ENCODE measurements at places on chromosomes 1 and 21.

DNA sequence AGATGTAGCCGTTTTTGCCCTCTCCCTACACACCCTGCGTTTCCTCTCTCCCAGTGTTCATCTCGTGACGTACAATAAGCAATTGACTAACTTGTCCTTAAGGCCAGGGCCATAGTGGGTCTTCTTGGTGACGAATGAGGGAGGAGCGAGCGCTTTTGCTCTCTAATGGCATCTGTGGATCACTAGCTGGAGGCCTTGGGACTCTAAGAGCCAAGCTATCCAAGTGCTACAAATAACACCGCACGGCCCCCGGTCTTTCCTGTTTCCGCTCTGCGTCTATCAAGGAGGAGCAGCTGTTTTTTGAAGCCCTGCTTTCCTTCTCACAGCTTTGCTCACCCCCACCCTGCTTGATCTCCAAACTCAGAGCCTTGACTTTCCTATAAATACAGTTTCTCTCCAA, 25.2 kb downstream of the EVA1C start:
- no peak for DNase-seq

DNA sequence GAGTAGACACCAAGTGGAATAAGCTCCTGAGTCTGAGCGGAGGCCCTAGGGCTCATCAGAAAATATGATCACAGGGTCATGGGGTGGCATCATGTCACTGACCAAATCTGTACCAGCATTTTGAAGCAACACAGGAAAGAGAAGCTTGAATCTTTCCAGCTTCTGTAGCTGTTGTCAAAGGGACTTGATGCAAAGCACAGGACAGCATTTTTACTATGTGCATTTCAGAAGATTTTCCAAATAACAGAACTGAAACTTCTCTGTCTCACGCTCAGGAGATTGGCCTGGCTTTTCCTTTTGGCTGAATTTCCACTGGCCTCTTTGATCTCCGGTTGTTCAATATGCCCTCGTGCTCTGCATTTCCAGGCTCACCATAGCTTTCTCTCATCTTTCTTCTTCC, 127.2 kb upstream of the ATP1B1 start:
- DNase-seq = no peak

- peak; percentile 42 for DNase-seq
Observed at GRCh38 chr1:167797015-167797414, 75.2 kb downstream of the MPZL1 start.

- DNase-seq = no peak
Observed at GRCh38 chr1:115651391-115651790, 9.6 kb downstream of the VANGL1 start.

DNA sequence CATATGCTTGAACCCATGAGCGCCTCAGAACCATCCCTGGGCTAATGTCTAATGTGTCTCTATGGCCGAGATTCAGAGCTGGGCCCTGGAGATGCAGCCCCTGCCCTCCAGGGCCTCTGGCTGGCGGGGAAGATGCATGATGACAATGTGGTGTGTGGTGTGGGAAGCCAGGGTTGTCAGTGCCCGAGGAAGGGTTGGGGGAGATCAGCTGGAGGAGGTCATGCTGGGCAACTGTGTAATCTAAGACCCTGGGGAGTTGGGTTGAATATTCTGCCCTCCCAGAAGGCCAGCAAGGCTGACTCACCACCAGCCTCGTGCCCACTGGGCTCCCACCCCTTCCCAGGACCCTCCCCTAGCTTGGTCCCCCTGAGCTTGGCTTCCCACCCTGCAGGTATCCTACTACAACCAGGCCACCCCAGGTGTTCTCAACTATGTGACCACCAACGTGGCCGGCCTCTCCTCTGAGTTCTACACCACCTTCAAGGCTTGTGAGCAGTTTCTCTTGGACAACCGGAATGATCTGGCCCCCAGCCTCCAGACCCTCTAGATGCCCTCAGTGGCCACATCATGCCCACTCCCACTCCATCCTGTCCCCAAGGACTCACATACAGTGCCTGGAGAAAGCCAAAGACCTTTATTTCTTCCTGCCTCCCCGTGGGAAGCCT, 14.6 kb downstream of the FAM151A start:
- DNase-seq = no peak

DNA sequence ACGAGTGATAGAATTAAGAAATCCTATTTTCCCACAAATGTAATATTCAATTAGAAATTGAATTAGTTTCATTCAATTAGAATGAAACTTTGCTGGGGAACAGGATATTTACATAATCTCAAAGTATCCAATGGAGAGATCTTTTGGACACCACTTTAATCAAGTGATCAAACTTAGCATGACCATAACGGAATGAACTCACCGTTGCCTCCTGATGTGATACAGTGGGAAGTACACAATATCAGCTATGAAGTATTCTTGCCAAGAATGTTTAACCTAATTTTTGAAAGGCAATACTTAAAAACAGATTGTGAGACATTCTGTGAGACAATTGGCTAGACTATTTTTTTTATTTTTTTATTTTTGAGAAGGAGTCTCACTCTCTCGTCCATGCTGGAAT, 16.6 kb downstream of the CDKN2C start:
- DNase-seq = no peak

GRCh38 chr1:9293533-9294404, 1.1 kb downstream of the SPSB1 start:
- DNase-seq = no peak

DNA sequence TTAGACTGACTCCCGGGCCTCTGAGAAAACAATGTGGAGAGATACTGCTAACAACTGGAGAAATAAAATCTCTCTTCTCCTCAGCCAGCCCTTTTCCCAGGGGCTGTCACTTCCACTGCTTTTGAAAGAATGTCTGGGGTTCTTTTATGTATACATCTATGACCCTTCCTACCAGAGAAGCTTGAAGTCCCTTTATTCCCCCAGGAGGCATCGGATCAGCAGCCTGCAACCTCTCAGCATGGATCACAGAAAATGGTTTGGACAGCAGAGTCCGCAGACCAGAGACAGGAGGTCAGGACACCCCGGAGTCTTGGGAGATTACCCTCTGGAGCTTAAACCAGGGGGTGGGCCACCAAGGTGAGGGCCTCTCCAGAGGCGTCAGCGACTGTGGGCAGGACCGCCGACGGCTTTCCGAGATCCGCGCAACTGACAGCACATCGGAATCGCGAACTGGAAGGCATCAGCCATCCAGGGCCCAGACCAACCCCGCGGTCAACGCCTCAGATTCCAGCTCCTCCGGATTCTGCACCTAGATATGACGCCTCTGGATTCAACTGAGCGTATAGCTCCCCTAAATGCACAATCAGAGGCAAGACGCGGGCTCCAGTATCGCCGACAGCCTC, 1.0 kb downstream of the EPHA10 start:
- DNase-seq = no peak

DNA sequence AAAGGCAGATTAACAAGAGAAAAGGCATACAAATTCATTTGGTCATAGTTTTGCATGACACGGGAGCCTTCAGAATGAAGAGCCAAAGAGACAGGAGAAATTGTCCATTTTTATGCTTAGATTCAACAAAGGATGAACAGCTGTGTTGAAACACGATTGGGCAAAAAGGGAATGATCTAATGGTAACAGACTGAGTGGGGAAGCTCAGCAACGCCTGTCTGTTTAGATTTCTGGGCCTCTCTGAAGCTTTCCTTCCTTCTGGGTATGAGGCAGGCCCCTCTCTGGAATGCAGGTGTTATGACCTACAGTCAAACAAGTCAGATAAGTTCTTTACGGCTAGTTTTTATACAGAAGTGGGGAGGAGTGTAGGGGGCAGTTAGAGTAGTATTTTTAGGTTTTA, 154.6 kb downstream of the RGS7 start:
- DNase-seq = no peak

GRCh38 chr1:98210064-98210463, 289.2 kb upstream of the DPYD start:
- no peak for DNase-seq

GRCh38 chr1:94871031-94871430, 50.9 kb downstream of the SLC44A3 start:
- DNase-seq = no peak

DNA sequence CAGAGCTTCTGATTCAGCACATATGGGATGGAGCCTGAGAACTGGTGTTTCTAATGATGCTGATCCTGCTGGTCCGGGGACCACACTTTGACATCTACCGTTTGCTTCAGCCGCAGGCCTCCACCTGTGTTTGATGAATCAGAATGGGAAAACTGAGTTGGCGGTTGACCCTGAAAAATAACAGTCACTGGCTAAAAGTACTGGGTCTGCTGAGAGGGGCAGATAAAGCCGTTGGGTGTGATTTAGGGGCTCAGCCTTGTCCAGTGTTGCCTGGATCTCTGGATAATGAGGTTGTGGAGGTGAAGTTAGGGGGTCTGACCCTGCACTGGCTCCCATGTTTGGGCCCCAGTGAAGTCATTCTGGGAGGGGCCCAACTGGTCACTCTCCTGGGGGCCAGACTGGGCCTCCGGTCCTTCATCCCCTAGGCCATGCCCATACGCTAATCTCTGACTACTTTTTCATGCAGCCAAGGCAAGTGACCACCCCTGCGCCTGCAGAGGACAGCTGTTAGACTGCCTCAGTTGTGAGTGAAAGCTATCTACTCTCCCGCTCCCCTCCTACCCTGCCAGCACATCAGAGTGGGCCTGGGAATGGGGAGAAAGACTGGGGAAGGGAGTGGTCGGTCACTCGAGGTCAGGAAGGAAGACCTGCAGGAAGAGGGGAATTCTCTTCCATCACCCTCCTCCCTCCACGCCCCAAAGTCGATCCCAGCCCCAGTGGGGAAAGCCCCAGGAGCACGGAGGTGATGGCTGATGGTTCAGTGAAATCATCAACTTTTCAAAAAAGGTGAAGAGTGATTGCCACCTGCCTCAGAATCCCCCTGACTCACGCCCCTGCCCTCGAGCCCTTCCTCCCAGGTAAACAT, 27.7 kb downstream of the VASH2 start:
- no peak for DNase-seq

DNA sequence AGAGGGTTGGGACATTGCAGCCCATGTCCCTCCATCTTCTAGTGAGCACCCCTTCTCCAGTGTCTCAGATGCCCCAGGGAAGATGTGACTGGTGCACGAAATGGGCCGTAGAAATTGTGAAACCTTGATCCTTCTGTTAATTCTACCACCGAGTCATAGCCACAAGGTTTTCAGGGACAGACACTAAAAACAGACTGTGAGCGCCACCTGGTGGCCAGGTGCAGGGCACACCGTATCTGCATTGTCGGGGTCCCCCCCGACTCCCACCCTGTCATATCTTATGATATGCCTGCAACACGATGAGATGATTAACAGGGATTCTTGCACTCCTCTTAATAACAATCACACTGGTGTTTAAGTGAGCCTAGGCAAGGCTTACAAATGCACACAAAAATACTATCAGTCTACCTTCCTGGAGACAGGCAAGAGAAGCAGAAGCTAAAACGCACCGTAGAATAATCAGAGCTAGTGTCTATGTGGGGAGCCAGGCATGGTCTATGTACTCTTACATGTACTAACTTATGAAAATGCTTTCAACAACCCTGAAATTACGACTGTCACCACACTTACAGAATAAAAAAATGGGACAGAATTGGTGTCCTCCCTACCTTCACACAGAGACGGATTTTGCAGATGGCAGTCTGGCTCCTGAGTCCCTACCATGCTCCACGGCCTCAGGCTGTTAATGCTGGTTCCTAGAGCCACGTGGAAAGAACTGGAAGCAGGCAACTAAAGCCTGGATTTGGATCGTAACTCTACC, 57.9 kb downstream of the FHAD1 start:
- DNase-seq = peak; percentile 50

- DNase-seq = no peak
Observed at GRCh38 chr1:39167632-39168209, 36.8 kb upstream of the MACF1 start.

GRCh38 chr1:102942324-102942723, 166.0 kb downstream of the COL11A1 start:
- DNase-seq = no peak

DNA sequence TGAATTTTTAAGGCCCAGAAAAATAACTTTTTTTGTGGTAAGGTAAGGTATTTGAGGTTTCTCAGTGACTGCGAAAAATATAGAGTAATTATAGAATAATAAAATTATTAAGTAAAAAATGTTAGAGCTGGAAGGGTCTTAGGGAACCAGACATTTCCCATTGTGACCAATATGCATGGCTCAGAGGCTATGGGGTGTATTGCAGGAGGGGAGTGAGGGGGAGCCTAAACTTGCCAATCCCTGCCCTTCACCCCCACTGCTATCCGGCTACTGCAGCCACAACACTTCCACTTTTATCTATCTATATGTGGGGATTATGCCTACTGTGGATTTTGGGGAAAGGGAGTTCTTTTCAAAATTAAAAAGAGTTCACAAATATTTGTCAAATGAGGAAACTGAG, 7.6 kb upstream of the GADD45A start:
- DNase-seq = no peak

DNA sequence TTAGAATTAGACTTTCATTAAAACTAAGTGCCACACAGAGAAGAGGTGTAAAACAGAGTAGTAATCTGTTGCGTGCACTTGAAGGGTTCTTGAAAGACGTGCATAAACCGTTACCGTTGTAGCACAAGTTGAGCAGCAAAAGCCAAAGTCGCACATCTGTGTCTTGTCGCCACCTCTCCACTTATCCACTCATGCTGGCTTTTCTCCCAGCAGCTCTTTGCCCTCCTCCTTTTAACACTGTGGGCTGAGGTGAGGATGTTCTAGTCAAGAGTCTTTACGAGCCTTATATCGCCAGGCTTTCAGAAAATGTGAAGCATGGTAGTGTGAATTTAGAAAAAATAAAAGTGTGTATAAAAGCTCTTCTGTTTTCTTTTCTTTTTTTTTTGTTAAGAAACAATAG, 48.0 kb downstream of the NR5A2 start:
- DNase-seq = no peak

GRCh38 chr21:38503583-38503982, 5.3 kb upstream of the ERG start:
- DNase-seq = no peak

- peak; percentile 25 for DNase-seq
Observed at GRCh38 chr1:42929434-42930177, 29.1 kb downstream of the SLC2A1 start.

- DNase-seq = no peak
Observed at GRCh38 chr1:229017091-229017490, 253.8 kb upstream of the RAB4A start.

DNA sequence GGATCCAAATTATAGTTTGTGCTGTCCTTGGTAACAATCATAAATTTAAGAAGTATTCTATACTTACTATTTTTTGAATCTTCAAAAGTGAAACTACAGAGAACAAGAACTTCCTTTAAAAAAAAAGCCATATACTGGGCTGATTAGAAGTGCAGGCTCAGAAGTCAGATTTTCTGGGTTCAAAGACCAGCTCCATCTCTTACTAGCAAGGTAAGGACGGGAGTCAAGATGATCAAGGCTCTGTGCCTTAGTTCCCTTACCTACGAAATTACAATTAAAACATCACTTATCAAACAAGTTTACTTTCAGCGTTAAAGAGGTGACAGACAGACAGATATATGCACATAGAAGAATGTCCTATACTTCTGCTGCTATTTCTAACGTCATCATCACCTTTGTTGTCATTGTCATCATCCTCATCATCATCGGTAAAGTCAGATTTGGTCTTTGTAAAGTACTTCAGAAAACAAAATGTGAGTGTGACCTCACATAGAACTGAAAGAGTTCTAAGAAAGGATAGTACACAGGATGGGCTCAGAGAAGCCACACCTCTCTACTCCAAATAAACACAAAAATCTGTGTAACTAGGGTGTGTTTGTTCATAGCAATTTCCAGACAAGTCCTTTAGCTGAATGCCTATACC, 178.7 kb downstream of the VAV3 start:
- DNase-seq = no peak
